ENCODE measurements at places on chromosomes 5 and 9.

DNA sequence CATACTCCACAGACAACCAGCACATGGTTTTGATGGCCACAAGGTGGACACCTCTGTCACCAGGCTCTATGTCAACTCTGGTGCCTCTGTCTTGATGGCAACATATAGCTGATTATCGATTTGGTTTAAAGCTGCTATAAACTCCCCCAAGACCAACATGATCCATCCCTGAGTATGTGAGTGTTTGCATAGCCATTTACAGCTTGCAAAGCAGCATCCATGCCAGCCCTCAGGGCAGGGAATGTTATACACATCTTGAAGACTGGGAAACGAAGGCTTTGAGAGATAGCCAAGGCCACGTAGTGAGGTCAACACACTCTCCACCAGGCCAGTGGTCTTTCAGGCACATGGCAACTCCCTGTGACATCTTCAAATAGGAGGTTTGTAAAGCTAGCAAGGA, 40.3 kb upstream of the BRINP1 start:
- DNase-seq, result no peak

GRCh38 chr5:142466195-142466971, 141.6 kb upstream of the SPRY4 start:
- peak; percentile 74 for DNase-seq

GRCh38 chr9:83701286-83701685, 6.5 kb downstream of the UBQLN1 start:
- DNase-seq, result no peak

- no peak for DNase-seq
Measured at GRCh38 chr9:20219437-20219836, 402.9 kb downstream of the MLLT3 start.

GRCh38 chr5:26569929-26570258, 468.5 kb downstream of the CDH9 start:
- DNase-seq, result no peak

DNA sequence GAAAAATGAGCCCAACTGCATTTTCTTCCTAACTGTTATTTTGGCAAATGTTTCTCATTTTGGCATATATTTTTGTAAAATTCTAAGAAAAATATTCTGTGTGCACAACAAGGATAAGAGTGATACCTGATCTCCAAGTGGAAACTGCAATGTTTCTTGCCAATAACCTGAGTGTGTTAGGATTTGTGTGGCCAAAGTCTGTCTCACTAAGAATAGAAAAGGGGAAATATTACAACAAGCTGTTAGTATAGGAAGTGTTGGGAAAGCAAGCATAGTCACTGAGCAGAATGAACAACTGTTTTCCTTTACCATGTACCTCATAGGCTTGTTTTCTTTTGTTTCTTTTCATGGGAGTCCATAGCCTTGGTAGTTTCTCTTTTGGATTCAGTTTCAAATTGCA, 624.2 kb downstream of the MTRR start:
- no peak for DNase-seq

DNA sequence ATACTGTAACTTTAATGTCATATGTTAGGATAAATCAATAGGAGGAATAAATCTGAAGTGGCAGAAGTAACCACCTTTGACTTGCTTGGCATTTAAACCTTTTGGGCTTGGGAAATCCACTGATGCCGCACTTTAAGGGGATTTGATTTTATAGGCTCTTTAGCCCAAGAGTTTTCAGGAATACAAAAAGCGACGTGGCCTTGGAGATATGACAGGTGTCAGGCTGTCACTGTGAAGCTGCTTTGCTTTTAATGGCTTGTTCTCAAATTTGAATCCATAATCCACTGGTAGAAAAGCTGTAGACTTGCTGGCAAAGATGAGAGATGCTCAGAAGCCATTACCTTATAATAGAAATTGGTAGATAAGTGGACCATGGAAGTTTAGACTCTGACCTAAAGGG, 71.6 kb downstream of the GABRG2 start:
- DNase-seq, result no peak

- no peak for DNase-seq
Measured at GRCh38 chr9:80811003-80811402, 878.3 kb downstream of the TLE1 start.

- no peak for DNase-seq
Measured at GRCh38 chr5:111775224-111775623, 18.2 kb upstream of the NREP start.

DNA sequence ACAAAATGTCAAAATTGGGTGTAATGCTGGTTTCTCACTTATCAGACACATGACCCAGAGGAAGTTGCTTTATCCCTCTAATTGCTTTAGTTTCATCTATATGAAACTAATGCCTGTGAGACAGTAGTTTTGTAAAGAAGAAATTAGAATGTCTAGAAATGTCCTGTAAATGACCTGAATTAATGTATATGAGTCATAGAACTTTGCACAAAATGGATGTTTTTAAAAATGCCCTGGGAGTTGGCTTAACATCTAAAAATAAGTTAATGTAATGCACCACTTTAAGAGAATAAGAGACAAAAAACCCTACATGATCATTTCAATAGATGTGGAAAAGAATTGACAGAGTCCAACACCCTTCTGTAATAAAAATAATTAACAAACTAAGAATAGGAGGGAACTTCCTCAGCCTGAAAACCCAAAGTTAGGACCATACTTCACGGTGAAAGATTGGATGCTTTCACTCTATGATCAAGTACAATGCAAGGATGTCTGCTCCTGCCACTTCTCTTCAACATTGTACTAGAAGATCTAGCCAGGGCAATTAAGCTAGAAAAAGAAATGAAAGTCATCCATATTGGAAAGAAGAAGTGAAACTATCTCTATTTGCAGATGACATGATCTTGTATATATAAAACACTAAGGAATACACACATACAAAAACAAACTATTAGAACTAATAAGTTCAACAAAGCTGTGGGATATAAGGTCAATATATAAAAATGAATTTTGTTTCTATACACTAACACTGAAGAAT, 117.9 kb downstream of the MELK start:
- DNase-seq, result no peak

- DNase-seq, result no peak
Measured at GRCh38 chr5:159220206-159220605, 10.9 kb upstream of the RNF145 start.

GRCh38 chr5:181069767-181070491, 29.9 kb downstream of the BTNL9 start:
- no peak for DNase-seq

DNA sequence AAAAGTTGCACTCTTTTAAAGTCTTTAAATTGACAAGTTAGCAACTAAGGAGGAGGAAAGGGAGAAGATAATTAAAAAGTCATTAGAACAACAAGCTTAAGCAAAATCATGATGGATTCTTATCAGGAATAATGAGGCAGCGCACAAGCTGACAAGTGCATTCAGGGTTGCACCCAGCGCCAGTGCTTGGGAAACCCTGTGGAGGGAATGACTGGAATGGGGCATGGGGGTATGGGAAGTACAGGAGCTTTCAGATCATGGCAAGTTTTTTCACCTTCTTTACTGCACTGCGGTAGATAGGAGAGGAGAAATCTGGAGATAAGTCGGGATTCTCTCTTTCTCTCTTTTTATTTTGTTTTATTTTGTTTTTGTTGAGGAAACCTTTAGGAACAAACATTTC, 117.9 kb upstream of the CKMT2 start:
- DNase-seq, result no peak

- no peak for DNase-seq
Measured at GRCh38 chr9:129497005-129497812, 123.7 kb downstream of the C9orf50 start.

- no peak for DNase-seq
Measured at GRCh38 chr9:86545090-86545489, 190.9 kb upstream of the TUT7 start.

- DNase-seq, result no peak
Measured at GRCh38 chr5:65809817-65810531, 88.0 kb downstream of the NLN start.

- no peak for DNase-seq
Measured at GRCh38 chr9:20084125-20084524, 295.3 kb upstream of the SLC24A2 start.

DNA sequence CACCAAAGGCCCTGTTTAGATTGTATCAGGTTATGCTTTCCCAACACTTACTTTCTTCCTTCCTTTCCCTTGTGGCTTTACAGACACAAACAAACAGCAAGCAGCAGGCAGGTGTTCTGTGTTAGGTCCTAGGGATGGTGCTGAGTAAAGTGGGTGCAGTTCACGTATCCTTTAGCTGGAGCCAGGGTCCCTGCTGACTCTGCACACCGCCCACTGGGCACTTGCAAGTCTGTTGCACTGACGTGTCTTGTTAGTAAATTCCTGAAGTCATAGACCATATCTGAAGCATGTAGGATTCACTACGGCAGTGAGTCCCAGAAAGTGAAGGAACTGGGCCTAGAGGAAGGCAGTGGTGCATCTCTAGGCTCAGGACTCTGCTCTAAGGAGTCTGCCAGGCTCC, 96.5 kb downstream of the DAPK1 start:
- DNase-seq, result no peak

- DNase-seq, result no peak
Measured at GRCh38 chr5:135461481-135462151, 9.5 kb upstream of the TIFAB start.

- DNase-seq, result no peak
Measured at GRCh38 chr5:159826351-159827214, 89.7 kb upstream of the ADRA1B start.

- no peak for DNase-seq
Measured at GRCh38 chr5:127008300-127008975, 21.9 kb downstream of the MARCHF3 start.

DNA sequence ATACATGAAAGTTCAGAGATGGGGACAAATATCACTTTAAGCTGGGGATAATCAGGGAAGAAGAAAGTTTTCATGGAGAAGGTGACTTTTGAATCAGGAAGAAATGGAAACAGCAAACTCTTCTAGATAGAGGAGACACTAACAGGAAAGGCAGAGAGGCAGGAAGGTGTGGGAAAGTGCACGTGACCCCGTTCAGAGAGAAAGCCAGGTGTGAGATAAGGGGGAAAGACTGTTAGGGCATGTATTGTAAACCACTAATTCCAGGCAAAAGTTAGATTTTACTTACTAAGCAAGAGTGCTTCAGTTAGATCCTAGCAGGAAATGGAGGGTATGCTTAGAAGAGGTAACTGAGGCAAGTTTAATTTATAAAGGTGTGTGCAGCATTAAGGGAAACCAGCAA, 58.5 kb downstream of the PDCD1LG2 start:
- no peak for DNase-seq

GRCh38 chr9:36922548-36922947, 111.5 kb downstream of the PAX5 start:
- no peak for DNase-seq

GRCh38 chr5:17436350-17436749, 61.7 kb upstream of the TAF11L2 start:
- no peak for DNase-seq

- no peak for DNase-seq
Measured at GRCh38 chr9:113632776-113633590, 169.5 kb downstream of the RGS3 start.

GRCh38 chr5:14614490-14614889, 32.9 kb downstream of the OTULINL start:
- DNase-seq, result no peak

DNA sequence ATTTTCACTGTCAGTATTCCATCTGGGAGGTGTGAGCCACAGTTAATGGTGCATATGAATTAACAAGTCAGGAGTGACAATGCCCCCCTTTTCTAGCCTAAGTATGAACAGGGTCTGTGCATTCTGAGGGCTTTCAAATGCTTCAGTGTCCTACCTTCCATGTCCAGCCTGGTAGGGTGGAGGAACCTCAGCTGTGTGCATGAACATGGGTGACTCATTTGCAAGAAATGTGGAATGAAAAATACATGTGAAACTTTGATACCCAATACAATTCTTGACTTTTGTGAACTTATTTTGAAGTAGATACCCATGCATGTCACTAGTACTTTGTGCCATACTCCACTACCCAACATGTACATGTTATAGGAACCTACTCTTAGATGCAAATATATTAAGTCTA, 375.8 kb downstream of the SEMA5A start:
- no peak for DNase-seq

DNA sequence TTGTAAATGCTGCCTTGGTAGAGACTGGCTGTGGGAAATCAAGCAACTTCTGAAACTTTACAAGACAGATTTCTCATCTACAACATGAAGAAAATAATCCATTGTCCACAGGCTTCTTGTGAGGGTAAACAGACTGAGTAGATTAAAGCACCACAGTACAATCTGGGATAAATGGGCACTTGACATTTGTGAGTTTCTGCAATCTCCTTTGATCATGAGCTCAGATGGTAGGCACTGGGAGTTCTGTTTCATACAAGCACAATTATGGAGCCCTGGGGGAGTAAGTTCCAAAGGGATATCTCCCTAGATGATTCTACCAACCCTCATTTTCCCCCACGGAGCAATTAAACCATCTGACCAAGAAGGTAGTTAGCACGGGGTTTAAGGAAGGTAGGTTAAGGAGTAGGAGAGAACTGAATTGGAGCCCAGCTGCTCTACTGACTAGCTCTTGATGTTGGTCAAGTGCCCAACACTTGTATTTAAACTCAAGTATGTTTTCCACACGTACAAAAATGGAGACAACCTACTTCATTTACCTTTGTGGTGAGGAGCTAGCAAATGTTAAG, 479.5 kb upstream of the TNC start:
- no peak for DNase-seq
